Osteoblast (primary cell): ENCODE measurements at places on chromosomes 2 and 18. TPM values are rescaled to one million over a fixed set of nuclear protein-coding genes. Genes with fewer than 3 reads are reported as not detected.
A peak's percentile ranks its signal among the peaks of the same experiment; 100 is the strongest.

METTL21A gene
- 8.5 and 13.4 TPM in 2 replicates for total RNA-seq

GRCh38 chr2:188848887-188849435, 125.2 kb upstream of the COL3A1 start:
- no peak for DNase-seq

DNA sequence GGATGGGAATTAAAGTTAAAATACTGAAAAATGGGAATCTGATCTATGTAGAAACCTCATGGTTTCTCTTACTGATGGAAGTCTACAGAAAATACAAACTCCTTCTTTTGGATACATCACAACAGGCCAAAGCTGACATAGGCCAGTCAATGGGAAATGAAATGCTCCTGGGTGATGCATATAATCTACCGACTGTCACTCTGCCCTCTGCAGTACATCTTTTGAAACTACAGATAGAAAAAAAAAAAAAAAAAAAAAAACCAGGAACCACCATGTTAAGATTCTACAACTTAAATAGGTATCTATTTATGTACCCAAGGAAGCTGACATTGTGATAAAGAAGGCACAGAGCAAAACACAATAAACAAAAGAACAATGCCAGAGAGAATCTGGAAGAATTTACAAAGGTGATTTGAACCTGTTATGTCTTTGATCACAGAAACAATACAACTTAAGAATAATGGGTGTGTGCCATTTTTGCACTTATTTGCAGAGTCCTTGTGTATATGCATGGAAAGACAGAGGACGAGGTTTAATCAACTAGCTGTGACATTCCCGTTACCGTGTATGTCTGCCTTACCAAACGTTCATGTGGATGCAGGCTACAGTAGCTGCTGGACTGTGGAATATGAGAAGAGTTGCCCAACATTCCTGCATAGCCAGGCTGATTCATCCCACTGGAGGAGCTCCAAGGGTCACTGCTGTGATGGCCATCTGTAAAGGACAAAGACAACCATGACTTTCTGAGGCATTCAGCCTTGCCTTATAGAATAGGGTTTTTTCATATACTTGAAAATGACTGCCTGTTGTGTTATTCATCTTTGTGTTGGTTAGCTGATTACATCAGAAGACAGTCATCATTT, 312.7 kb downstream of the TCF4 start:
- DNase-seq = no peak

GRCh38 chr2:8676191-8676920, 5.5 kb upstream of the ID2 start:
- DNase-seq = peak; percentile 98

COA5 gene
- 17.4 and 21.2 TPM in 2 replicates for total RNA-seq

AQP12A gene
- not detected in 2 replicates for total RNA-seq

DNA sequence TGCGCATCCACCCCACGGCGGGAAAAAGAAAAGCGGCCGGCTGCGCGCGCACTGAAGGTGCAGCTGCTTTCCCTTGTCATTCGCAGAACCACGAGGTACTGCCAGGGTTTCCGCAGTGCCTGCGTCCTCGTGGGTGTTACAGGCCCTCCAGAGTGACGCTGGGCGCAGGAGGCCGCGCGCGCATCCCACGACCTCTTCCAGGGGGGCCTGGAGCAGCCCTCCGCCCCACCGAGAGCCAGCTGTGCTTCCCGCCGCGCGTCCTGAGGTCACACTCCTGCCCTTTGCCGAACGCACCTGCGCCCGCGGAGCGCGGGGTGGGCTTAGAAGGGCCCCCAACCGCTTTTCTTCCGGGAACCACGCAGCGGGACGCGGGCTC, 378 bp upstream of the IAH1 start:
- DNase-seq = peak; percentile 87
